Epithelial cell of esophagus (primary cell): ENCODE measurements at places on chromosomes 12 and 14.
A peak's percentile ranks its signal among the peaks of the same experiment; 100 is the strongest.

GRCh38 chr14:89621009-89621421, 204.0 kb upstream of the FOXN3 start:
- no peak for DNase-seq

DNA sequence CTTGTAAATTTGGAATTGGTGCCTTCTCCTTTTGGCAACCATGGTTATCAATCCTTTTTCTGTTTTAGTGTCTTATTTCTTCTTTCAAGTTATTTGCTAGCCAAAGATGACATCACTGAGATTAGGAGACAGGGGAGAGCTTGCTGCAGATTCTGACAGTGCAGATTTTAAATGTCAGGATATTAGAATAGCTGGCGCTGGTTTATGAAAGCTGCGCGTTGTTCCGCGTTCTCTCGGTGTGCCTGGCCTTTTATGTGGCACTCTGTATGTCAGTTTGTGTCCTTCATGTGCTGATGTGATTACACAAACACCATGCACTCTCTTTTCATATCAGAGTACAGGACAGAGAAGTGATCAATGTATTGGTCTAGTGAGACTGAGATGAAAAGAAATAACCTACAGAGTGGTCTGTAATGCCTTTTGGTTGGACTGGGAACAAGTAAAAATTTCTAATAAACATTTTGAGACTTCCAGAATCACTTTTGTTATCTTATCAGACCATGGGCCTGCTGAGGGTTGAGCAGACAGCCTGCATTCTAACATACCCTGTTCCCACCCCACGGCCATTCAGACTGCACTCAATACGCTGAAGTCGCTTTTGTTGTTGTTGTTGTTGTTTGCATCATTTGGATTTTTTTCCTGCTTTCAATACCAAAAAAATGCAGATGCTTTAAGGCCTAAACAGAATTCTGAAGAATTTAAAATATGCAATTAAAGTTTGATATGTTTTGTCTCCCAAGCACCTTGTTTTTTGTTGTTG, 49.7 kb upstream of the TRAF3 start:
- DNase-seq, result no peak

DNA sequence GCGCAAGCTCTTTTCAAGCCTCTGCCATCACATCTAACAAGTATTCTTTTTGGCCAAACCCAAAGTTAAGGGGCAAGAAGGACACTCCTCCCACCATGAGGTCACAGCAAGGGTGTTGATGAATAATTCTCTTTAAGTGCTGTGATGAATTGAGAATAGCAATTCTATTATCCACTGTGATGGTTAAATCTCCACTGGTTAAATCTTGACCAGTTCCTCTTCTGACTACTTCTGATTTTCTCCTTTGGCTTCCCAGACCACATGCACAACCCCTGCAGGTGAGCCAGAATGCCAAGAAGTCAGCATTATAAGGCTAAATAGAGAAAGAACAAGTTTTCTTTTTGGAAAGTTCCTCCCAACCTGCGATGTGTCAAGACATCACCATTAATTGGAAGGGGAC, 90.6 kb upstream of the BCL2L14 start:
- DNase-seq, result no peak

GRCh38 chr12:14901228-14901562, 15.5 kb upstream of the MGP start:
- DNase-seq, result no peak

DNA sequence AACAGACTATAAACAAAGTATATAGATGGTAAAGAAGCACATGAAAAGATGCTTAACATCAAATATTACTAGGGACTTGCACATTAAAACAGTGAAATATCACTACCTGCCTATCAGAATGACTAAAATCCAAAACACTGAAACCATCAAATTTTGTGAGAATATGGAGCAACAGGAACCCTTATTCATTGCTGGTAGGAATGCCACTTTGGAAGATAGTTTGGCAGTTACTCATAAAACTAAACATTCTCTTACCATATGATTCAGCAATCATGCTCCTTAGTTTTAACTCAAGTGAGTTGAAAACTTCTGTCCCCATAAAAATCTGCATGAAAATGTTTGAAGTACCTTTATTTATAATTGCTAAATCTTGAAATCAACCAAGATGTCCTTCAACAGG, 297.6 kb downstream of the DAD1 start:
- DNase-seq, result peak; percentile 70

DNA sequence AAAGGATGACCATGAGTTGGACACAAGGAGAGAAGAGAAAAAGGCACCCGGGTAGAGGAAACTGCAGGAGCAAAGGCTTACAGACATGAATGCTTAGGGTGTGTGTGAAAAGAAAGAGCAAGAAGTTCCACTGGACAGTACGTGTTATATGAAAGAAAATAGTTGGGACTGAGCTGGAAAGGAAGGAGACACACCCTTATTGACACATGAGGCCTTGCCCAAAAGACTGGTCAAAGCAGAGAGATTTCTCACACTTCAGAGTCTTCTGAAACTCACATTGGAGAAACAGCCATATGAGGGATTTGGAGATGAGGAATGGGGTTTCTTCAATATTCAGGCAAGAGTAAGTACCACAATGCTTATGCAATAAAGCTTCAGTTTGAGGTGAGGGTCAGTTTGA, 56.0 kb downstream of the TTC9 start:
- DNase-seq, result peak; percentile 71

GRCh38 chr12:80869264-80869663, 68.5 kb downstream of the LIN7A start:
- DNase-seq, result no peak

DNA sequence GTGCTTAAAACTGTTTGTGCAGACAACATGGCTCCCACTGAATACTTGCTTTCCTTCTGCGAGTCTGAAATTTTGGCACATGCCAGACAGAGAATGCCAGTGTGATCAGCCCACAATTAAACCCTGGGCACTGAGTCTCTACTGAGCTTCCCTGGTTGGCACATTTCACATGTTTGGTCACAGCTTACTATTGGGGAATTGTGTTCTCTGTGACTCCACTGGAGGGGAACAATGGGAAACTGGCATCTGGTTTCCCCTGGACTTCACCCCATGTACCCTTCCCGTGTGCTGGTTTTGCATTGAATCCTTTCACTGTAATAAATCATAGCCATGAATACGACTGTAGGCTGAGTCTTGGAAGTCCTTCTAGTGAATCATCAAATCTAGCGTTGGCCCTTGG, 64.9 kb downstream of the EFCAB11 start:
- DNase-seq, result no peak

DNA sequence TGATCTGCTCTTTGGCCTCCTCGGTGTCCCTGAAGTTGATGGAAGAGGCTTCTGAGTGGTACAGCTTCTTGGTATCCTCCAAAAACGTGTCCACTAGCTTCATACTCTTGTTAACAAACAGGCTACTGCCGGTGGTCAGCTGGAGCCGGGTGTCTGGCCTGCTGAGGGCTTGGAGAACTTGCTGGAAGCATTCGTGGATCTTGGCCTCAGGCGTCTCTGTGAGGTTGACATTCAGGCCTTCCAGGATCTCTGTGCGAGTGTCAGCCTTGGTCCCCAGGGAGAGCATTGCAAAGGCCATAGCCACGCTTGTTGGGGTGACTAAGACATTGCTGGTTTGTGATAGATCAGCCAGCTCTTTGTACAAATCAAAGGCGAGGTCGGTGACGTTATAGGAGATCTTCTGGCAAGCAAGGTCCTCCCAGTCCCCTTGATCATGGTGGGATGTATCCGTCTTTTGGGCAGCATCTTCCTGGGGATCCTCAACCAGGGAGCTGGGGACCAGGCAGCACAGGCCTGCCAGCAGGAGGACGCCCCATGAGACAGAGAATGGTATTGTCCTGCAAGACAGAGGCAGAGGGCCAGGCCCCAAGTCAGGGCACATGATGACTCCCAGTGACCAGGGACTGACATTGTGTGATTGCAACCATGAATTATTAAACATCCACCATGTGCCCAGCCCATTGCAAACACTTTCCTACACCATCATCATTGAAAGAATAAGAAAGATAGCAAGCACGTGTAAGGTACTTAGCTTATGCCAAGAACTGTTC, 22.1 kb downstream of the SERPINA1 start:
- DNase-seq, result no peak

DNA sequence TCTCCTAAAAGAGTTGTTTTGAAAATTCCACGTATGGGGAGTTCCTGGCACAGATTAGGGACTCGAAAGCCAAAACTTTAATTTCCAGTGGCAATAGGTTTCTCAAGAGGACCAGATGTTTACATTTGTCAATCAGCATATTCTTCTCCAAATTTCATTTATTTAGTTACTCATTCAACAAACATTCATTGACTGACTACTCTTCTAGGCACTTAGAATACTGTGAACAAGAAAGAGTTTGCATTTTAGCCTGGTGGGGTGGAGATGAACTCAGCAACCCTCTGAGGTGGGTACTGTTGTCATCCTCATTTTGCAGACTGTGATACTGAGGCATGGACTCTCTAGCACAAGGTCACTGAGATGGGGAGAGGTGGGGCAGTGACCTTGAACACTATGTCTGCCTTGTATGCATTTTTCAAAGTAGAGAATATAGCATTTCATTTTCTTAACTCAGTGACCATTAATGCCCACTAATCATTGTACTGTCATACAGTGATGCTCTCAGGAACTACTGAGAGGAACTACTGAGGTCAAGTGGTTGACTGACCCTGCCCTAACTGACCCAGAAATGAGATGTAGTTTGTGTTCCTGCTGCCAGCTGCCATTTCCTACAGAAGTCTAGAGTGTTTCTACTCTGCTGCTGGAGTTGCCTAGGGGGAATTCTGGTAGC, 2.2 kb downstream of the L3HYPDH start:
- DNase-seq, result peak; percentile 49

- DNase-seq, result no peak
Measured at GRCh38 chr12:77357655-77358054, 292.3 kb upstream of the E2F7 start.

DNA sequence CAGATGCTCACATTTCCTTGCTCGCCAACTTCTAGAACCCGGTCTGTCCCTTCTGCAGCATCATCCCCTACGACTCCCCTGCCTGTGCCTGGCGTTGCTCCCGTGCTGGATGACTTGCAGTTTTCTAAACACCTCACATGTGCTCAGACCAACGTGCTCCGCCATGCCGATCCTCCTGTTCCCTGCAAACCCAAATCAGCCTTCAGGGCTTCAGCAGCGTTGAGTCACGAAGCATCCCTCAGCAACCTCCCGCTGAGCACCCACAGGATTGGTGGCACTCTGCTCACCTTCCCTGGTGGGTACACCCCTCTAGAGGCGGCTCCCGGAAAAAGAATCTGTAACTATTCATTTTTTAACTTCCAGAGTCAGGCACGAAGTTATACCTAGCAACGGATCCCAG, 2.8 kb upstream of the PIWIL1 start:
- peak; percentile 9 for DNase-seq

- no peak for DNase-seq
Measured at GRCh38 chr14:79412822-79413221, 798.5 kb downstream of the DIO2 start.

DNA sequence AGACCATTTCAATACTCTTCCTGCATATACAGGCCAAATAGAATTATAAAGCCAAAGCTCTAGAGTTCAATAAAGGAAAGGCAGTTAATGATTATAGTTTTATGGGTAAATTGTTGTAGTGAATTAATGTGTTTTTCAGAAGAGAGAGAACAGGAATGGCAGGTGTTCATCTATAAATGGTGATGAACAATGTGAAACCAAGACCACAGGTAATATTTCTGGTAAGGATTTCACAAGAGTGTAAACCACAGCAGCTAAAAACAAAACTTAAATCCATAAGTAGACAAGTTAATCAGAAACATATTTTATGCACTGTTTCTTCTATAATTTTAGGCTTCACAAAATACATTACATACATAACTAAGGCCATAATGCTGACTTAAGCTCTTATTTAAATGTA, 204.4 kb downstream of the SYT1 start:
- DNase-seq, result no peak

DNA sequence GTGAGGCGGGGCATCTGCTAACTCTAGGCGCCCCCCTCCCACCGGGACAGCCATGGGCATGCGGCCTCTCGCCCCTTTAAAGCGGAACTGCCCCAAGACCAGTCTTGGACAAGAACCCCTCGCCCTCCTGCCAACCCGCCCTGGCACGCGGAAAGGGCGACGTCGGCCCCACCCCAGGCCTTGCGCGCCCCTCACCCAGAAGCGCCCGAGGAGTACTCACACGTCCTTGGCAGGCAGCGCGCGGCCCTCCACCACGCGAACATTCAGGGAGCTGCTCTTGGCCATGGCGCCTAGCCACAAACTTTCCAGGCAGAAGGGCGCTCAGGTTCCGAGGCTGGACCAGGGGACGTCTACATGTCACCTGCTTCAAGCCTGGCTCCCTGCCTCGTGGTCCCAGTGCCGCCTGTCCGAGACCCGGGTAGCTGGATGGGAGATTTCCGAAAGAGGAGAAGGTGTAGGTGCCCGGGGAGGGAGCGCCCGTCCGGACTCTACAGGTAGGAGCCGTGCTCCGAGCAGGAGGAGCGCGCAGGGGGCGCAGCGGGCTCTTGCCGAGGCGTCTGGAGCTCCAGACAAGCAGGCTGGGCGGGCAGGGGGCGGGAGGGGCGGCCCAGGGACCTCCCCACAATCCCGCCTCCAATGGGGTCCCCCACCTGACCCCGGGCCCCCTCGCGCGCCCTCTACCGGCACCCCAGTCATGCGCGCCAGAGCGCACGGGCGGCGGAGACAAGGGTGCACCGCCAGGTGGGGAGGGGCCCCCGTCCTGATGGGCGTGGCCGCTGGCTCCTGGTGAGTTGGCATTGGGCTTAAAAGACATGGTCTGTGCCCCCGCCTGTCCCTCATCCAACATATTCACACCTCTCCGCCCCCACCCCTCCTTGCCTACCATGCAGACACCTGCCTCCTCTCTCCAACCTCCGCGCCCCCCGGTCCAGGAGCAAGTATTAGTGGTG, at the start of gene RASAL1:
Gene RASAL1, minus strand, starts transcription at position 584 of the 950 bp plus-strand sequence. Its CDS starts 299 bp downstream, at position 285.
- DNase-seq, result peak; percentile 55

- DNase-seq, result peak; percentile 16
Measured at GRCh38 chr12:63354969-63355368, 204.0 kb upstream of the AVPR1A start.

DNA sequence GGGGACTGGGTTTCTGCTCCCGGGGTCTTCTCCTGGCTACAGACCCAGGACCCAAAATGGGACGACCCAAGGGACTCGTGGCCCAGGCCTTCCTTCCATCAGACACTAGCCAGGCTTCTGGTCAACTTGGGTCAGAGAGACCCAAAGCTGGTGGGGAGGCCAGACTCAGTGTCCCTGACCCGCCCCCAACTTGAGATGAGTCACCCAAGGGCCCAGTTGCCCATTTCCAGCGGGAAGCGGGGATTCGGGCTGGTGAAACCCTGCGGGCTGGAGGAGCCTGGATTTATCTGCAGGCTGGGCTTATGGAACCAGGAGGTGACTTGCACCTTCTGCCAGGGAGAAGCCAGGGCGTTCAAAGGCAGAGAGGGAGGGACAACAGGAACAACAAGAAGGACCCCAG, 81.5 kb downstream of the RFLNA start:
- no peak for DNase-seq
